Thyroid gland (tissue), 4 donors: ENCODE measurements at places on chromosomes 16 and 17. TPM values are rescaled to one million over a fixed set of nuclear protein-coding genes. Genes with fewer than 3 reads are reported as not detected.

DNA sequence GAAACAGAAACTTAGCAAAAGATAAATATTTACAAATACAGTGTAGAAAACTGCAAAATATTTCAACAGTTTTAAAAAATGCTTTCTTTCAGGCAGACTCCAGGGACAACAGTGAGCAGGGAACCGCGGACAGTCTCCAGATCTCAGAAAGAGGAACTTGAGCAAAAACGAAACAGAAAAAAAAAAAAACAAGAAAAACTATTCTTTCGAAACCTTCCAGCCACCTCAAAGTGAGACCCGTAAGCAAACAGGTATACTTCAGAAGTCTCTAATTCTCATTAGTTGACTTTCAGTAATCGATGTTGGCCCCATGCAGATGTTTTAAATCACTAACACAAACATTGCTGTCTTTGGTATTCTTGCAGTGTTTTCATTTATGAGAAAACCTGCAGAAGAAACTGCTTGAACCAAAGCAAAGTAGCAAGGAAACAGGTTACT is 15.7 kb upstream of the CCL1 start:
- no peak overlapping the region for H3K4me3 ChIP-seq
- H3K27me3 ChIP-seq, result no peaks in the 10 kb centered on the region
- DNase-seq, result no peak
- H3K4me1 ChIP-seq, result no peaks in the 10 kb centered on the region

- H3K4me1 ChIP-seq, result peaks cover 59% of the 10 kb centered on the region
- no peaks in the 10 kb centered on the region for H3K36me3 ChIP-seq
- H3K4me3 ChIP-seq, result peak overlapping the region; percentile 54
- peak overlapping the region; percentile 94 for H3K27ac ChIP-seq
Observed at GRCh38 chr16:68086336-68086841, 1.2 kb downstream of the NFATC3 start.

DNA sequence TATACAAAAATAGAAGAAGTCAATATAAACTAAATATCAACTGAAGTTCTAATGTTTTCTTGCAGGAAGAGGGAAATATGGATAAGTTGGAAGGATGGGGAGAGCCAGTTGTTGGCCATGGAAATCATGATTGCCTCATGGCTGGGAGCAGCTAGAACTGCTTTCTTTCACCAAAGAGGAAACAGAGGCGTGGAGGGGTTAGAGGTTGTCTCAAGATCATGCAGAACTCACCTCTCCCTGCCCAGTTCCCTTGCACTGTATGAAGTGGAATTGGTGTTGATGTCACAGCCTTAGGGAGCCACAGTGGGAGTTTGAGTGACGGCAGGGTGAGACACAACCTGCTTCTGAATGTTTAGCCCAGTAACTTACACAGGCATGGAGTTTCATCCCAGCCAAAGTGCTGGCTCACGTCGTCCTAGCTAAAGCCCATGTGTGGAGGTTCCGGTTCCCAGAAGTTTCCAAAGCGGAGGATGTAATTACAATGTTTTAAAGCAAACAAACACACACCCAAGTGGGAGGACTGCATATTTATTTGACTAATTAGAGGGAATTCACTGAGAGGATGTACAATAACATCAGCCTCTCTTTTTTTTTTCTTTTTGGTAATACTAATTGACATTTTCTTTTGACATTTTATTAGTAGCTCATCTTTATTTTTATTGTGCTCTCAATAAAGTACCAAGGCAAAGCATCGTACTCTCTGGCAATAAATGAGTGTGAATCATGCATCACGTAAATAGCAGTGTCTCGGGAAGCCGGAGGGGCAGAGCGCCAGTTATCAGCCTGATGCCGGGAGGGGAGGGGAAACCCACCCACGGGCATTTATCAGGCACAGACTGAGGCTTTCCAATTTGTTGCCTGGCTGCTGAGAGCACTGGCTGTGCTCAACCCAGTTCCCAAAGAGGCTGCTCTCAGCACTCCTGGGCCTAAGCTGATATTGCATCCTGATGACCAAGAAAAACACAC is 118.7 kb upstream of the CDH5 start:
- no peaks in the 10 kb centered on the region for H3K27me3 ChIP-seq
- H3K4me1 ChIP-seq, result no peaks in the 10 kb centered on the region
- H3K27ac ChIP-seq, result no peak overlapping the region
- H3K4me3 ChIP-seq, result no peak overlapping the region
- no peaks in the 10 kb centered on the region for H3K36me3 ChIP-seq
- DNase-seq, result peak; percentile 27

DNA sequence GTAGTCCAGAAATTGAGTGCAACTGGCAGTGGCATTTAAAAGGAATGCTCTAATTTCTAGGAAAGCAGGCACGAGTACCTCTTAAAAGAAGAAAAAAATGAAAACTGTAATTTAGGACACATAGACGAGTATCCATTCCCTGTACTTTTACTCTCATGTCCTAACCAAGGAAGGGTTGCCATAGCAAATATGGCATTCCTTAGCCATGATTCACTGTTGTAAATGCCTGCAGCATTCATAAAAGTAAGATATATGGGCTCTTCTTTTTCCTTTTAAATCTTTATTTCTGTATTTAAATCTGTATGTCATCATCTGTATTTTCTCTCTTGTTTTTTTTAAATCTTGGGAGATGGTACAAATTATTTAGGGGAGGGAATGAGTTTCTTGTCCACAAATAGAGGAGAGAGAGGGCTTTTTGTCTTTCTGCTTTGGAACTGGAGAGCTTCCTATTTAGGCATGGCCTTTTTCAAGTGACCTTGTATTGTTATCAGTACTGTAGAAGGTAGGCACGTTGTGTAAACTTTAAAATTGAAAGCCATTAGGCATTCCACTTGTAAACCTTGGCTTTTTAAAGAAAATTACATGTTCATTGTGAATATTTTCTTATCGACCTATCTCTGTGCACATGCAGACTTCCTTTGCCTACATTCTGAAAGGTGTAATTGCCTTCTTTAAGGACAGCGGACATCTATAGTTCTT is 50.0 kb downstream of the TENT4B start:
- H3K27ac ChIP-seq, result peak overlapping the region; percentile 41
- H3K4me1 ChIP-seq, result peaks cover 30% of the 10 kb centered on the region
- H3K27me3 ChIP-seq, result no peaks in the 10 kb centered on the region
- no peak for DNase-seq
- H3K36me3 ChIP-seq, result no peaks in the 10 kb centered on the region
- no peak overlapping the region for H3K4me3 ChIP-seq

DNA sequence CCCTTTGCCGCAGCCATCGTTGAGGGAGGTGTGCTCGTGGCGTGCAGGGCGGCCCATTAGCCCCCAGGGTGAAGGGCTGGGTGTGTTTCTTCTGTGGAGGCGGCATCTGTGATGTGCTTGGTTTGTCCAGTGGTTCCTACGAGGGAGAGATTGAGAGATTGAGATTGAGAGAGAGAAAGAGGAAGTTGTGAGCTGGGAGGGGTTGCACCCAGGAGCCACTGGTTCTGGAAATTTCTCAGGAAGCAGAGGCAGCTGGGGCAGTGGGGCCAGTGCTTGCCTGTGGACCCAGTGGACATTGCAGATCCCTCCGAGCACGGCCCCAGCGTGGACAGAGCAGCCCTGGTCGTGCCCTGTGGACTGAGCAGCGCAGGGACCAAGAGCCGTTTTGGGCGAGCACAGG is 72.0 kb upstream of the ZNF750 start:
- no peak overlapping the region for H3K27ac ChIP-seq
- H3K36me3 ChIP-seq, result no peaks in the 10 kb centered on the region
- H3K4me1 ChIP-seq, result peaks cover 8% of the 10 kb centered on the region
- no peak for DNase-seq
- H3K27me3 ChIP-seq, result no peaks in the 10 kb centered on the region

- H3K4me1 ChIP-seq, result peaks cover 55% of the 10 kb centered on the region
- H3K36me3 ChIP-seq, result no peaks in the 10 kb centered on the region
- no peaks in the 10 kb centered on the region for H3K27me3 ChIP-seq
Observed at GRCh38 chr16:68083861-68084503, 1.2 kb upstream of the NFATC3 start.

DNA sequence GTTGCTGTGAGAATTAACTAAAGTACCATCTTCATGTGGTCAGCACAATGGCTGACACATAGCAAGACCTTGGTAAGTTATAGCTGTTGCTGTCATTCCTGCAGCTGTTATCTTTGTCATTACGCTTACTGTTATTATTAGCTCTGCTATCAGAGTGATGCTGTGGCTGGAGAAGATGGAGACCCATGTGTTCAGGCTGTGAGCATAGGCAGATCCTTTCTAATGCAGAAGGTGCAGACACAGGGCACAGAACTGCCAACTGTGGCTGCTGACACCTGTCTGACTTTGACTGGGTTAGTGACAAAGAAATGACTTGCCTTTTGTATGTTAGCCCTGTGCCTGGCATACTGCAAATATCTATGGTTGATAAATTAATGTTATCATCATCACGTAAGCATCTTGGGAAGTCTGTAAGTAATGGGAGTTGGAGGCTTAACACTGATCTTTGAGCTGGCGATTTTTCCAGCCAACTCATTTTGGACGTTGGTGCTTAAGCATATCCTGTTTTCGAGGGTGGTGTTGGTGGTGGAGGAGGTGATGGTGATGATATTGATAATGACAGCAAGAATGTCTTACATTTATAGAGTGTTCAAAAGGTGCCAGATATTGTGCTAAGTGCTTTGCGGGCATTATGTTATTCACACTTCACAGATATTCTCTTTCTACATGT is 695.3 kb downstream of the WWOX start:
- H3K4me1 ChIP-seq, result peaks cover 4% of the 10 kb centered on the region
- H3K36me3 ChIP-seq, result no peaks in the 10 kb centered on the region
- no peak for DNase-seq
- H3K27me3 ChIP-seq, result no peaks in the 10 kb centered on the region
- H3K4me3 ChIP-seq, result no peak overlapping the region
- H3K27ac ChIP-seq, result no peak overlapping the region

- H3K27ac ChIP-seq, result no peak overlapping the region
- H3K36me3 ChIP-seq, result no peaks in the 10 kb centered on the region
- no peaks in the 10 kb centered on the region for H3K27me3 ChIP-seq
Observed at GRCh38 chr17:79850571-79851460, 11.6 kb upstream of the CBX4 start.

DNA sequence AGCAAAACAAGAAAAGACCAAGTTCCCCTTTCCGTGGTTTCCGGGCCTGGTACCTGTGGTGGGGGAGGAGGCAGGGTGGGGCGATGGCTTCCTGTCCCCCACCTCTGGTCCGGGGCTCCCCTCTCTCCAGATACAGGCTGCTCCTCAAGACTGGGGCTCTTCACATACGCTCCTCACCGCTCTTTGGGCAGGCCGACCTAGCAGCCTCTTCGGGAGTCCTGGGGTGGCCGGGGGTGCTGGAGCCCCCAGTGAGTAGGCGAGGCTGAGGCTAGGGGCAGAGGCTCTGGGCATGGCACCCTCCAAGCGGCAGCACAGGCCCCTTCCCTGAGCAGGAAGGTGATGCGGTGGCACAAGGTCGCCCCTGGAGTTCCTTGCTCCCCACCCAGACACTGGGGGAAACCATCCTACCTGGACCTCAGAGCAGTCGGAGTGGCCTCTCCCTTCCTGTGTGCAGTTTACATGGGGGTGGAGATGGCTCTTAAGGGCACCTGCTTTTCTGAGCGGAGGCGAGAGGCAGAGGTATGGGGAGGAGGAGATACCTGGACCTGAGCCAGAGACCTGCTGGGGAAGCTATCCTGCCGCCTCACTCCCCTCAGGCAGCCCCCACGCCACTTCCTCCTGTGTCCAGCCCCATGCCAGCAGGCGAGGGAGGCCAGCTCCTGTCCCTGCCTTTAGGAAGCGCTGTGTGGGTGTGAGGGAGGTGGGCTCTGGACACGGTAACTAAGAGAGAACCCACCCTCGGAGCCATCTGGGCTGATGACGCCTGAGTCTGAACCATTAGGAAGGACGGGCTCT is 891 bp downstream of the CORO1A start:
- H3K27me3 ChIP-seq, result no peaks in the 10 kb centered on the region
- no peak overlapping the region for H3K4me3 ChIP-seq
- no peaks in the 10 kb centered on the region for H3K36me3 ChIP-seq
- no peak overlapping the region for H3K27ac ChIP-seq
- H3K4me1 ChIP-seq, result peaks cover 10% of the 10 kb centered on the region

DNA sequence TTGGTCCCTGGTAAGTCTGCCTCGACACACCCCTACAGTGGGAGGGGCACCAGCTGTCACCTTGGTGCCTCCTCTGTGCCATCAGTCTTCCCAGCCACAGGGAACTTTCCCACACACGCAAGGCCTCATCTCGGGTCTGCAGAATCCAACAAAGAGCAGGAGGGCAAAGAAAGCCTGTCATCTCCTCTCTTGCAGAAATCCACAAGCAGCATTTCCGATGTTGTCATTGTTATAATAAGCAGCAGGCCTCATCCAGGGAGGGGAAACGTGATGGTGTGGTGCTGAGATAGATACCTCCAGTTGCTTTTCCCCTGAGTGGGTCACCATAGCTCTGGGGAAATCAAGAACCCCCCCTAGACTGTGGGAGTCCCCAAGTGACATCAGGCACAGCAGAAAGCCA is 110.4 kb downstream of the CMIP start:
- H3K4me3 ChIP-seq, result no peak overlapping the region
- no peaks in the 10 kb centered on the region for H3K27me3 ChIP-seq
- no peak for DNase-seq
- H3K36me3 ChIP-seq, result no peaks in the 10 kb centered on the region
- H3K27ac ChIP-seq, result no peak overlapping the region
- H3K4me1 ChIP-seq, result peaks cover 17% of the 10 kb centered on the region

DNA sequence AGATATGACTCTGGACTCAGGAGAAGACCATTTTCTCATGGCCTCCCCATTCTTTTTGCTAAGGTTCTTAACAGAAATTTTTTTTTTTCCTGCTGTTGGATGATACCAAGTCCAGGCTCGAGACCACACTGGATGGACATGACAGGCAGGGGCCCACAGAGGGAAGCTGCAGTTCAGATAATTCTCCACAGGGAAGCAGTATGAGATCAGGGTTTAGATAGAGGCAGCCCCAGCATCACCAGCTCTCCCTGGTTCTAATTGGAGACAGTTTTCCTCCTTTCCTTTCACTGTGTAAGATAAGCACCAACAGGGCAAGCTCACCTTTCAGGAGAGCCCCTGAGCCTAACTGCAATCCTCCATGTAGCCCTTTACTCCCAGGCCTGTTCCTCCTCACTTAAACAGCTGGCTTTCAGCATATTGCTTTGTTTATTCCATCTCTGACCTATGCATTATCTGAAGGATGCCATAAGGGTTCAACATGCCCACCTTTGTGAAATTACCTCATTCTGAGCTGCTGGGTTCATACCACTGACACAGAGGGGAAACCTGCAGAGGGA is 108.1 kb downstream of the SNX11 start:
- H3K36me3 ChIP-seq, result no peaks in the 10 kb centered on the region
- no peak overlapping the region for H3K4me3 ChIP-seq
- H3K4me1 ChIP-seq, result no peaks in the 10 kb centered on the region
- DNase-seq, result no peak
- H3K27me3 ChIP-seq, result no peaks in the 10 kb centered on the region

CES3 gene
- total RNA-seq, result 0.13 TPM

KRTAP1-3 gene
- total RNA-seq, result not detected

SLFN14 gene
- not detected for total RNA-seq

PRR29 gene
- 5.1 TPM for total RNA-seq

FOXN1 gene
- total RNA-seq, result not detected

MSI2 gene
- 60.7 TPM for total RNA-seq
